ENCODE measurements at places on chromosomes 2 and 18. TPM values are rescaled to one million over a fixed set of nuclear protein-coding genes. Genes with fewer than 3 reads are reported as not detected.

The LOXL3 gene
- 0.15 TPM for total RNA-seq

The ACMSD gene
- not detected for total RNA-seq

The SIX2 gene
- not detected for total RNA-seq

The ERMN gene
- total RNA-seq = 3.5 TPM

The PDE1A gene
- total RNA-seq = not detected

The MARCHF4 gene
- not detected for total RNA-seq

The SCN7A gene
- total RNA-seq = not detected
